ENCODE measurements at places on chromosomes 7 and 10. TPM values are rescaled to one million over a fixed set of nuclear protein-coding genes. Genes with fewer than 3 reads are reported as not detected.

- no peak for DNase-seq
These were observed 71.7 kb downstream of the COBL start for GRCh38 chr7:51244885-51245284.

Gene RTKN2
- total RNA-seq = 2.6 TPM

Gene GIMAP8
- total RNA-seq = 22.3 TPM

Gene TMEM254
- 9.9 TPM for total RNA-seq

Gene TWIST1
- not detected for total RNA-seq
